ENCODE measurements at places on chromosomes 16 and 17. TPM values are rescaled to one million over a fixed set of nuclear protein-coding genes. Genes with fewer than 3 reads are reported as not detected.
A peak's percentile ranks its signal among the peaks of the same experiment; 100 is the strongest.

DNA sequence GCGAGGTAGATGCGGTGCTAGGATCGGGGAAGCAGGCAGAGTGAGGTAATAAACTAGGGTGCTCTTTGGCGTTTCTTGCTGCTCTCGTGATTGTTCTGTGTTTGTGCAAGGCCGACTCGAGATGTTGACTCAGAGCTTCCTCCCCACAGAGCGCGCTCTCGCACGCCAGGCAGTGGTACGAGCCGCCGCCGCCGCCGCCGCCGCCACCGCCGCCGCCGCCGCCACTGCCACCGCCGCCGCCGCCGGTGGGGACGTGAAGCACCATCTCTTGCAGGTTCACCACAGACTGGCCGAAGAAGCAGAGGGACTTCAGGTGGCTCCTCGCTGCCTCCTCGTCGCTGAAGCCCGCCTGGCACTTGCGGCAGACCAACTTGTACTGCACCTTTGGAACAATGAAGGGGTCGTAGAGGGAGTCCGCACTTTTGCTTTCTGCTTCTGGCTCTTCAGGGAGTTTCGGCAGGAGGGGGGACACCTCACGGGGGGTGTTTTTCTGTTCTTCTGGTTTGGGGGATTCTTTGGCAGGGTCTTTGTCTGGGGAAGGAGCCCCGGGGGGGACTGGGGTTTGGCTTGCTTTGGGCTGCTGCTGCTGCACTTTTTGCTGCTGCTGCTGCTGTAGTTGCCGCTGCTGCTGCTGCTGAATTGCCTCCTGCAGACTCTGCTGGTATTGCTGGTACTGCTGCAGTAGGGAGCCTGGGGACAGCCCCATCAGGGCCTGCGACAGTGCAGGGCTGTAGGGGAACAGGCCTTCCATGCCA lies 260.2 kb downstream of the ZFHX3 start:
- peak; percentile 68 for DNase-seq

GRCh38 chr16:69108064-69108904 lies 2.8 kb downstream of the HAS3 start:
- DNase-seq, result no peak

SCARF1 gene
- 0.16 TPM for total RNA-seq

G6PC1 gene
- not detected for total RNA-seq

- DNase-seq, result no peak
Measured at GRCh38 chr16:82783933-82784572, 157.3 kb downstream of the CDH13 start.

SKAP1 gene
- total RNA-seq, result 6.8 TPM

- no peak for DNase-seq
Measured at GRCh38 chr17:75661531-75661930, 5.4 kb downstream of the RECQL5 start.

HS3ST3B1 gene
- 14.1 TPM for total RNA-seq

GRB2 gene
- total RNA-seq, result 200 TPM

DNA sequence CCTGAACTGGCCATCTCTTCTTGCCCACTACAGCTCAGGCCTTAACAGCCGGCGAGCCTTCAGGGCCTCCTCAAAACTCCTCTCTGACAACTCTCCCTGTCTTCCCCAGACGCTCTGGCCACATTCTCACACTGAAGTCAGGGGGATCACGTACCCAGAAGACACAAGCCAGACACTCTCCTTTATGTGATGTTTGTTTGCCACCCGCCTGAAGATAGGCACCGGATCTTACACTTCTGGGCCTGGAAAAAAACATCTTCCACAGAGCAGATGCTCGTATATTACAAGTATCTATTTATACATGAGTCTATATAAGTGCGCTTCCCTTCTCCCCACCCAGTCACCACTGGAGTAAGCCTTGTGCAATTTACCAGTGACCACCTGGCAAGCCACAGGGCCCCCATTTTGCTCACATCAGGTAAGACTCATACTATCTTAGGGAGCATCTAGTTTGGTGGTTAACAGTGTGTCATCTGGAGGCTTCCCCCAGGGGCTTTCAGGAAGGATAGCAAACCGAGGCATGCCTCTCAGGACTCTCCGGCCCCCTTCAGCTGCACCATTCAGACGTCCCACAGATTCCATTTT lies 349.4 kb downstream of the SOX9 start:
- DNase-seq, result no peak

CTRB2 gene
- not detected for total RNA-seq

DNA sequence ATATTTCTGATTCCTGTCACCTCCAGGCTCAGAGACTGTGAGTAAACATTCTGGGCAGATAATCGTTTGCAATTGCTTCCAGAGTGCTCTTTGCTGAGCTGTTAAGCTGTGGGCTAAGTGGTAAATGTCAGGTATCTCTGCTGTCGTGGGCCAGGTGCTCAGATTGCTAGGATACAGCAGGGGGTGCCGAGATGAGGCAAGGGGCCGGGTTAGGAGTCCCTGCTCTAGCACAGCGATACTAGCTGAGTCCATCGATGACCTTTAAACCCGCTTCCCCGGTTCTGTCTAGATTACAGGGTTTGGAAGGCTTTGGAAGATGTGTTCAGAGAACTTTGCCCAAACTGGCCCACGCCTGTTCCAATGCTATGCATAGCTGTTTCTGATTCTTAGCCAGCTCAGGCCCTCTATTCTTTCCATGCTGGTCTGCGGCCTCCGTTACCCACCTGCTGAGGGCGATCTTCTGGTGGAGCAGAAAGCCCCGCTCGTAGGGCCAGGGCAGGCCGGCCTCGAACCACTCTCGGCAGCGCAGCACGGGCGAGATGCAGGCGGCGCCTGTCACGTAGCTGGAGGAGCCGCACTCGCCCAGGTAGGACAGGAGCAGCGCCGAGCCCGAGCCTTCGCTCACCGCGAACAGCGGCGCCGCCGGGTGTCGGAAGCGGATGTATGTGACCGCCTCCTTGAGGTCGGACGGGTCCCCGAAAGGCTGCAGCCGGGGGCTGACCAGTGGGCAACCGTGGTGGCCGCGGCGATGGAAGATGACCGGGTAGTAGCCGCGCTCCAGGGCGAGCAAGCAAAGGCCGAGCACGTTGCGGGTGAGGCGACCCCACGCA lies 979 bp downstream of the ABHD15 start:
- no peak for DNase-seq

GRCh38 chr16:11169641-11170040 lies 86.4 kb downstream of the SOCS1 start:
- no peak for DNase-seq

GRCh38 chr17:63181856-63182255 lies 215.8 kb downstream of the TANC2 start:
- no peak for DNase-seq

- DNase-seq, result no peak
Measured at GRCh38 chr16:57041182-57042156, 50.9 kb upstream of the CPNE2 start.

TP53TG3B gene
- not detected for total RNA-seq

DNA sequence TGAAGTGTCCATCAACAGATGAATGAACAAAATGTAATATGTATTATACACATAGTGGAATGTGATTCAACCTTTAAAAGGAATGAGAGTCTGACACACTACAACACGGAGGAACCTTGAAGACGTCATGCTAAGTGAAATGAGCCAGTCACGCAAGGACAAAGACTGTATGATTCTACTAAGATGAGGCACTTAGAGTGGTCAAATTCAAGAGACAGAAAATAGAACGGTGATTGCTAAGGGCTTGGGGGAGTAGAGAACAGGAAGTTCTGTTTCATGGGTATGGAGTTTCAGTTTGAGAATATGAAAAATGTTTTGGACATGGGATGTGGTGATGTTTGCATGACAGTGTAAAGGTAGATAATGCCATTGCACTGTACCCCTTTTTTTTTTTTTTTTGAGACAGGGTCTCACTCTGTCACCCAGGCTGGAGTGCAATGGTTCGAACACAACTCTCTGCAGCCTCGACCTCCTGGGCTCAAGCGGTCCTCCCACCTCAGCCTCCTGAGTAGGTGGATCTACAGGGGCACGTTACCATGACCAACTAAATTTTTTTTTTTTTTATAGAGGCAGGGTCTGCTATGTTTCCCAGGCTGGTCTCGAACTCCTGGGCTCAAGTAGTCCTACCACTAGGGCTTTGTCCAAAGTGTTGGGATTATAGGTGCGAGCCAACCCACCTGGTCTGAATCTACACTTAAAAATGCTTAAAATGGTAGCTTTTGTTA lies 2.9 kb upstream of the CCDC102A start:
- DNase-seq, result no peak

ST6GALNAC1 gene
- not detected for total RNA-seq

KRT15 gene
- total RNA-seq, result 3.9 TPM

DNA sequence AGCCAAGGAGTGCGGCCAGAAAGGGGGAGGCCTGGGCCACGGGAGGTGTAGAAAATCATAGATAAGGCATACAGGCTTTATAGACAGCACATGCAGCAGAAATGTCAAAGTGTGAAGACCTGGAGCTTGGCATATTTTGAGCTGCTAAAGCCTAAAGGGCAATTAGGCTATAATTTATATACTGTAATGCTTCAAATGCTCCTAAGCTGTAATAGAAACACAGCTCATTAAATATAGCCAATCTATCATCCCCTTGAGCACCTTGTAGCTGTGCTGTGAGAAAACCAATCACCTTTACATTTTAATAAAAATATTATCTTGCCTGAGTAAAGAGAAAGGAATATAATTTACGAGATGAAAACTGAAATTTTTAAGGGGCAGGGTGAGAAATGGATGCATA lies 97.9 kb upstream of the NOG start:
- no peak for DNase-seq

TAC4 gene
- total RNA-seq, result not detected

DNA sequence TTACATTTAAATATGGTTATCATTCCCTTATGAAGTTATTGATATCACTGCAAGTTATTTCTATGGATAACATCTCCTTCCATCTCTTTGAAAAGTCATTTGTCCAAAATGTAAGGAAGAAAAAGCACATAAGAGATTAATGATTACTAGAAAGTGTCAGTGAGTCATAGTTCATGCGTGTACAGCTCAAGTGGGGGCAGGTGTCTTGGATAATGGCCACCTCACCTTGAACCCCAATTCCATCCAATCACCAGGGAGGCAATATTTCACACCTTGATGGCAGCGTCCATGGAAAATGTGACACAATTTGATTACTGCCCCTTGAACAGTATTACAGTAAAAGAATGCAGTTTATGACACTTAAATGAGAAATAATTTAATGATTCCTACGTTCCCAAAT lies 358.3 kb upstream of the SOX9 start:
- no peak for DNase-seq

CLDN6 gene
- total RNA-seq, result not detected

GRCh38 chr17:7260151-7260550 lies 2.1 kb downstream of the CLDN7 start:
- DNase-seq, result no peak

QPRT gene
- 0.13 TPM for total RNA-seq

DNA sequence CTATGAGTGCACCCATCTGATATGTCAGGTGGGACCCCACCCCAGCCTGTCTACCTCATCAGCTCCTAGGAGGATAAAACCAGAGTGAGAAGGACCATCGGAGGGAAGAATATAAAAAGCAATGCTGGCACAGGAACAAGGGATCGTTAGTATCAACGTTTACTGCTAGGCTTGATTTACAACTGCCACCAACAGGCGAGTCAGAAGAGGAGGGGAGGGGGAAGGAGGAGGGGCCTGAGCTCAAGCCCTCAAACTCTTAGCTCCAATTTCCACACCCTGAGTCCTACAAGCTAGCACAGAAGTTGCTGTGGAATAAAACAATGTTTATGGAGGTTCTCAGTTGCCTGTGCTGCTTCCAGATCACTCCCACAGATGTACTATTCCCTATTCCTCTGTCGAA lies 234.5 kb downstream of the C16orf78 start:
- no peak for DNase-seq

SCNN1G gene
- not detected for total RNA-seq

RCVRN gene
- not detected for total RNA-seq

KCNH4 gene
- total RNA-seq, result not detected

GRCh38 chr16:80720804-80721371 lies 83.5 kb downstream of the CDYL2 start:
- no peak for DNase-seq

DNA sequence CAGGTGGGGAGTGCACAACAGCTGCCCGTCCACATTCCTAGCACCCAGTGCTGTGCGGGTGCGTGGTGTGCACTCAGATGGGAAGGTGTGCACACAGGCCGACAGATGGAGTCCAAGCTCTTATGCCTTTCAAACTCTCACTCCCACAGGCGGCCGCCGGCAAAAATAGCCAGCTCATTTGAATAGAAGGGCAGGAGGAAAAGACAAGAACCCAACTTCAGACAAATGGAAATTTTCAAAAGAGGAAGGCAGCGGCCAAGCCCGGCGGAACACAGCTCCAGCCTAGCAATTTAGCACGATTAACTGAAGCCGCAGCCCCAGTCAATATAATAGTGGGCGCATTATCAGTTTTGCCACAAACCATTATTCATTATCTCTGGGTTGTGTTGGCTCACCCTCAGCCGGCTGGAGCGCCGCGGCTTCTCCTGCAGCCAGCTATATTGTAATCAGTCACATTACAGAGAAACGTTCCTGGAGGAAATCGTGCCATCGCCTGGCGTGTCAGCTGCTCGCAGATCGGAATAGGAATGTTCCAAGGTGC lies 103.9 kb upstream of the SEC14L1 start:
- no peak for DNase-seq

DNA sequence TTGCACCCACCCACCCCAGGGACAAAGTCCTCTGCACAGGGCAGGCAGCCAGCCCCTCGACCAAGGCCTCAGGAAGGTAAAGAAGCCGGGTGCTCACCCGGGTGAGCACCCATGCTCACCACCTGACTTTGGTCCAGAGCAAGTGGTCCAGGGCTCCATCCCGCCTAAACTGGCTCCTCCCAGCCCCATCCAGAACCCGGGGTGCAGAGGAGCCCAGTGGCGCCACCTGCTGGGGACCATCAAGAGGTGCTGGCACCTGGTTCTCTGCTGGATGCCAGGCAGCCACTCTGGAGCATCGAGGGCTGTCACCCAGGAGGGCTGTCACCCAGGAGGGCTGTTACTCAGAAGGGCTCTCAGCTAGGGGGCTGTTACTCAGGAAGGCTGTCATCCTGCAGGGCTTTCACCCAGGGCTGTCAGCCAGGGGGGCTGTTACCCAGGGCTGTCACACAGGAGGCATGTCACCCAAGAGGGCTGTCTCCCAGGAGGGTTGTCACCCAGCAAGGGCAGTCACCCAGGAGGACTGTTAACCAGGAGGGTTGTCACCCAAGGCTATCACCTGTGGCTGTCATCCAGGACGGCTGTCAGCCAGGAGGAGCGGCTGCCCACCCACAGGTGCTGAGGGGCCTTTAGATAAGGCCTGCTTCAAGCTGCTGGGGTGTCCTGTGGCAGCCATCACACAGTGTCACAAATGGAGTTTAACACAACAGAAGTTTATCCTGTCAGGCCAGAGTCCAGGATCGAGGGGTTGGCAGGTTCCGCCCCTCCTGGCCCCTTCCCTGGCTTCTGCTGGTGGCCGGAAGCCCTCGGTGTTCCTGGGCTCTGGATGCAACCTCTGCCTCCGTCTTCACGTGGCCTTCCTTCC lies 98.5 kb downstream of the TNFRSF13B start:
- DNase-seq, result peak; percentile 5

GRCh38 chr17:80117491-80118401 lies 16.4 kb downstream of the GAA start:
- peak; percentile 46 for DNase-seq

DNA sequence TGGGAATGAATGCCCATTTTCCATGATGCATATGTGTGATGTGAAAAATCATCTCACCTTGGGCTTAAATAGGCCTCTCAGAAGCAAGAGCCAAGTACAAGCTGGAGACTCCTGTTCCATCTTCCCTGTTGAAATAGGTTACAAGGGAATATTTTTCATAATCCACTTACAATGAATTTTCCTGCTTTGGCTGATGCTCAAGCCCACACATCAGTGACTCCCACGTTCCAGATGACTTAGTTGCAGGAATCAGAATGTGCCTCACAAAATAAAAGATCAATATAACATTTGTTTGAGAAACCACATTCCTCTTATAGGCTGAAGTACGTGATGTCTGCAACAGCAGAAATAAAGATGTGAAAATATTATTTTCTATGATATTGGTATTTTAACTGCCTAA lies 24.1 kb downstream of the ANKFN1 start:
- no peak for DNase-seq

Data from SJSA1 (cell line).